ENCODE measurements at places on chromosomes 16 and 17. TPM values are rescaled to one million over a fixed set of nuclear protein-coding genes. Genes with fewer than 3 reads are reported as not detected.

The MRM3 gene
- total RNA-seq: 12.3 TPM

DNA sequence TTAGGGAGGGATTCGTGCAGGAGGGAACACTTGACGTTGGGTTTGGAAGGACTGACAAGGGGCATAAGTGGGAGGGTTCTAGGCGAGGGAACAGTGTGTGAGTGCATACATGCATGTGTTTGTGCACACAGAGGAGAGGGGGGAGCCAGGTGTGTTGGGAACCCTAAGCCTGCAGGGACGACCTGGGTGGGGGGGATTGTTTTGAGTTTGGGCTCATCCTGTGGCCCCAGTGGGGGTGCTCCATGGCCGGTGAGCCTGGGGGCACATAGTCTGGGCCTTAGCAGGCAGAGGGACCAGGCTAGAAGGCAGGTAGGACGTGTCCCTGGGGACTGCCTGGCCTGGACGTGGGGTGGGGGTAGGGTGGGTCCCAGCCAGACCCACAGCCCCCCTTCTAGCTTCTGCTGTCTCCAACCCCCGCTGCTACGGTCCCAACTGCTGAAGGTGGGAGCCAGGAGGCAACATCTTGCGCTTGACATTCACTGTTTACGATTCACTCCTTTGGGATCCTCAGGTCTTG is 11.9 kb upstream of the RASD1 start:
- H3K4me1 ChIP-seq: no peaks in the 10 kb centered on the region
- peak; percentile 24 for DNase-seq
- no peaks in the 10 kb centered on the region for H3K27me3 ChIP-seq
- H3K36me3 ChIP-seq: no peaks in the 10 kb centered on the region
- no peak overlapping the region for H3K27ac ChIP-seq
- no peak overlapping the region for H3K4me3 ChIP-seq

The HOXB1 gene
- total RNA-seq: not detected

DNA sequence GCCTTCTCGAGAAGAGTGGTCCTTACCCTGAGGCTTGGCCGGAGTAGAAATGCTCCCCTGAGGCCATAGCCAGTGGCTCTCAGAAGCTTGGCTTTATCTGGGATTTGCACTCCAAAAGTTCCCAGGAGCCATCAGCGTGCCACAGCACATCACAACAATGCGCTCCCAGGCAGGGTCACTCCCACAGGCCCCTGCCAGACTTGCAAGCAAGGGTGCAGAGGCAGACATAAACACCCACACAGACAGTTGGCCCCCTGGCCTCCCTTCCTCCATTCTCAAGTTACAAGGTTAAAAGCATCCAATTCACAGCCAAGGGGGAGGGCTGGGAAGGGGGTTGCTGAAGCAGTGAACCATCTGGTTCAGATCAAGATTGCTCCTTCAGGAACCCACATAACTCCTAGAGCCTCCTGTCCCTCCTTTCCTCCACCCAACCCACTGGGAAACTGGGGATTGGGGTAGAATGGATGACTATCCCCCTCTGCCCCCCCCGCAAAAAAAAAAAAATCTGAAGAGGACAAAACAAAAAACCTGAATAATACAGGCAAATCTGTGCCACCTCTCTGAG is 1.8 kb downstream of the ST3GAL2 start:
- no peaks in the 10 kb centered on the region for H3K36me3 ChIP-seq
- no peak for DNase-seq
- no peak overlapping the region for H3K27ac ChIP-seq
- peaks cover 48% of the 10 kb centered on the region for H3K4me1 ChIP-seq
- no peaks in the 10 kb centered on the region for H3K27me3 ChIP-seq

DNA sequence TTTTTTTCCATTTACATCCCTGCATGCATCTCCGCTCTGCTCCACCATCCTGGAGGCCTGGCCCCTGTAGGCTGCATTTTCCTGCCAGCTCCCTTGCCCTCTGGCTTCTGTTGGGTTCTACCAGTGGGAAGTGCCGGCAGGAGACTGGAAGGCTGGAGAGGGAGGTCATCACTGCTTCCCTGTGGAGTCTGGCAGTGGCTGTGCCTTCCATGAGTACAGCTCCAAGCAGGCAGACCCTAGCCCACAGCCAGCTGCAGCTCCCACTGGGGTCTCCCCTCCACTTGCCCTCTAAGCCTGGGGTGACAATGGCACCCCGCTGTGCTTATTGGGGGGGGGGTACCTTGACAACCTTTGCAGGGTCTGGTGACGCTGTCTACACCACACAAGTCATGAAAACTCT is 37.3 kb downstream of the MMP15 start:
- no peak overlapping the region for H3K4me3 ChIP-seq
- DNase-seq: no peak
- no peaks in the 10 kb centered on the region for H3K36me3 ChIP-seq

DNA sequence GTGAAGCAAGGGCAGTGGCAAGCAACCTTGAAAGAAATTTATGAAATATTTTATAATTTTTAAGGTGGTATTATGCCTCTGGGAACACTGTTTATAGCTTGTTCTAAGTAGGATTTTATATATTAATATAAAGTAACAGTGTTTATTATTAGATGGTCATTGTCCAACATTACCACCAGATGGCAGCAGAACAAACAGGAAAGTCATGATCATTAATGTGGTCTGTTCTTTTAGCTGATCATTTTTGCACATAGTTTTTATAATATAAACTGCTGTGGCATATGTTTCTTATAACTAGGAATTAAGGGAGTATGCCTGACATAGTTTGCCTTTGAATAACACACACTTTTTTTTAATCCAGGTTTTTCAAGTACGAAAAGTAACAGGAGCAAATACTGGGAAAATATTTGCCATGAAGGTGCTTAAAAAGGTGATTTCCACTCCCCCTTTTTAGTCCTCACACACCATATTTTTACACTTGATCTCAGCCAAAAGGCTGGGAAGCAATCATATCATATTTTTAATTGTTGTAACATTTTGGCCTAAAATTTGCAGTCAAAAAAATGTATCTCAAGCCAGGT is 21.4 kb downstream of the RPS6KB1 start:
- H3K36me3 ChIP-seq: peaks cover 84% of the 10 kb centered on the region
- H3K4me3 ChIP-seq: no peak overlapping the region
- no peaks in the 10 kb centered on the region for H3K27me3 ChIP-seq
- no peak overlapping the region for H3K27ac ChIP-seq

All from lower lobe of right lung (tissue), 2 donors.